ENCODE measurements at places on chromosomes 5 and 9.

- no peaks in the 10 kb centered on the region for H3K4me1 ChIP-seq
- H3K27me3 ChIP-seq: no peaks in the 10 kb centered on the region
- H3K4me3 ChIP-seq: no peak overlapping the region
Measured at GRCh38 chr9:122325124-122325523, 45.7 kb upstream of the PTGS1 start.

GRCh38 chr9:89935115-89935514 is 330.3 kb downstream of the GADD45G start:
- no peaks in the 10 kb centered on the region for H3K4me1 ChIP-seq
- H3K36me3 ChIP-seq: no peaks in the 10 kb centered on the region
- no peaks in the 10 kb centered on the region for H3K27me3 ChIP-seq
- H3K4me3 ChIP-seq: no peak overlapping the region
- DNase-seq: no peak

DNA sequence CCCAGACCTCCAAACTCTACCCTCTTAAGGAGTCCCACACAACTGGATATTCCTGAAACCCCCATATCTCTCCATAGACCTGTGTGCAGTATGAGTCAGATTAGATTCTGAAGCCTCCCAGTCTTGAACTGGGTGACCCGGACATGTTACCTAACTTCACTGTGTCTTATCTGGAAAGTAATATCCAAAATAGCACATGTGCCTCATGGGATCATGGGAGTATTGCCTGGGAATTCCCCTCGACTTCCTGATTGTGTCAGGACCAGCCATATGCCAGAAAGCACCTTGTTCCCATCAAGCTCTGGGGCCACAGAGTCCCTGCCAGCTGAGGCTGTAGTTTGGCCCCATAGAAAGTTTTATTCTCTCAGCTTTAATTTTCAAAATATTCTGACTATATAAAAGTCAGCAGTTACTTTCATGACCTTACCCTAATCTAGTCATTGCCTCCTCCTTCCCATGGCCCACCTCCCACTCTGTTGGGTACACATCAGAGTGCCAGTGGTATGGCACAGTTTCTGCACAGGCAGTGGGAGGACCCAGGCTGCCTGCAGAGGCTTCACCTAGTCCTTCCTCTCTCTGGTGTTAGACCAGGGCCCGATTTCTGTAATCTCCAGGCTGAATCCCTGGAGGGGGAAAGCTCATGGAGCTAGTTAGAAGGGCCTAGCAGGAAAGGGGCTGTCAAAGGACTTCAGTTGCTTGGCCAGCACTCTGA is 19.5 kb upstream of the B4GALT1 start:
- H3K36me3 ChIP-seq: no peaks in the 10 kb centered on the region
- DNase-seq: no peak
- H3K27me3 ChIP-seq: no peaks in the 10 kb centered on the region
- peaks cover 29% of the 10 kb centered on the region for H3K4me1 ChIP-seq
- no peak overlapping the region for H3K4me3 ChIP-seq

- no peak for DNase-seq
- H3K27ac ChIP-seq: no peak overlapping the region
- no peaks in the 10 kb centered on the region for H3K36me3 ChIP-seq
- no peaks in the 10 kb centered on the region for H3K27me3 ChIP-seq
- H3K4me1 ChIP-seq: no peaks in the 10 kb centered on the region
- no peak overlapping the region for H3K4me3 ChIP-seq
Measured at GRCh38 chr5:127418974-127419682, 98.3 kb upstream of the PRRC1 start.

DNA sequence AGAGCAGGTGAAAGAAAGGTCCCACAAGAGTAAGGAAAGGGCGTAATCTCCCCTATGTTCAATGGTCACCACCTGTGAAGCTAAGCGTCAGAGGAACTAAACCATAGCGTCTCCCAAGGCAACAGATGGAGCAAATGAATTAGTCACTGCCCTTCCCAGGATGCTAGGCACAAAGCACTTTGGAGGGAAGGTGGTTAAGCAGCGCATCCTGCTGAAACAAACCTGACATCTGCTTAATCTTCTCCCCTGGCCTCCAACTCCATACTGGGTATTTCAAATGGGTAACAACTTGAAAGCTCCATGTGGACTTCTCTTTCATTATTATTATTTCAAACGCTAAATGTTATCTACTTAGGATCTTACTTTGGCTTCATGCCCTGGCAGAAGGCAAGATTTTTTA is 227.3 kb downstream of the MLLT3 start:
- H3K27ac ChIP-seq: no peak overlapping the region
- H3K4me1 ChIP-seq: no peaks in the 10 kb centered on the region
- no peaks in the 10 kb centered on the region for H3K27me3 ChIP-seq

DNA sequence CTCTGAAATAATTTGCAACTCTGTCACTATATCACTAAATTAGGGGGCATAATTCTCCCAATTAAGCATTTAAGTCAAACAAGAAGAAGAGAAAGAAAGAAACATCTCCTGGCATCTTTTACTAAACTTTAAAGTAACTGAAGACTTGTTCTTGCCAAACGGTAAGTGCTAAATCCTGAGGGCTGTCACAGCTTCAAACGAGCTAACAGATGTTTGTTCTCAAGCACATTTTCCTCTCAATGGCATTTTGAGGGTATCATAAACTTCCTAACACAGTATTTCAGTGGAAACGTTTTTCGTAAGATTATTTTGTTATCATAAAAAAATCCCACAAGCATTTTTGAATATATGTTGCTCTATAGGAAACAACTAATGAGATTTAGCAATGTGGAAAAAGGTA is 169.5 kb upstream of the TAS2R1 start:
- H3K36me3 ChIP-seq: no peaks in the 10 kb centered on the region
- no peak overlapping the region for H3K27ac ChIP-seq
- DNase-seq: no peak
